ENCODE measurements at places on chromosomes 1 and 21.

- DNase-seq = no peak
These were observed 76.8 kb upstream of the HNRNPU start for GRCh38 chr1:244941121-244941520.

DNA sequence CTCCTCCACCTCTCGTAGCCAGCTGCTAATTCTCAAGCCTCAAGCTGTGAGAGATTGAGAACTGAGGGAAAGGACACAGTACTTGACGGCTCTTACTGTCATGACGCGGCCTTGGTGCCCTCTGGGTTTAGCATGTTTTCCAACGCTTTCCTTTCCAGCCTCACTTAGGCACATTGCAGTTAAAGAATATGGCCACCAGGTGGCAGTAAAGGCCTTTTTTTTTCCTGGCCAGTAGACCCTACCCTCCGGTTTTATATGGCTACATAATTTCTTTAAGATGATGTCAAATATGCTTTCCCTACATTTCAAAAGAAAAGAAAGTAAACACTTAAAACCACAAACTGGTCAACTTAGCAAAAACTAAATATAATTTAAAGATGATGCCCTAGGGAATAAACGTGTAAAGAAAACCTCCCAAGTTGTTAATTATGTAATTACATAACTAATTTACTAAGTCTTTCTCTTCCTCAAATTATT is 56.8 kb upstream of the PRDX6 start:
- no peak for DNase-seq

- DNase-seq = no peak
These were observed 36.7 kb downstream of the FH start for GRCh38 chr1:241482761-241483250.

GRCh38 chr1:4657244-4657789 is 2.9 kb downstream of the AJAP1 start:
- DNase-seq = no peak

- DNase-seq = no peak
These were observed 113.4 kb upstream of the ATP1A1 start for GRCh38 chr1:116259663-116260062.

All from NCI-H1436 treated with DMSO at 0.1 percent for 48 hours (cell line).